Nucleus accumbens (tissue), 56 donors: ENCODE measurements at places on chromosomes 1 and 21.

DNA sequence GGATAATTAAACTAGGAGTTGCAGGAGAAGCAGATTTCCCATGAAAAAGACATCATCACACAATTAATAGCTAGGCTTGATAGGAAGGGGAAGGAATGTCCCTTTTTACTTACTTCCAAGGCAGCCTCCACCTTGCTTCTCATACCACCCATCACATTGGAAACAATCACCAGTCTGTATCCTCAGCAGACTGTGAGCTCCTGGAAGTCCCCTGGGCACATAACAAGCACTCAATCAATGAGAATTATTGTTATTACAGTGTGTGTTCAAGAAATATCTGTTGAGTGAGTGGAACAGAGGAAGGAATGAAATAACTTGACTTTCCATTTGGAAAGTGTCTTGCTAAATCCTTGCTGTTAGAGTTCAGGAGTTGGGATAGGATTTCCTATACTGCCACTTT is 36.2 kb downstream of the HIVEP3 start:
- DNase-seq = no peak

DNA sequence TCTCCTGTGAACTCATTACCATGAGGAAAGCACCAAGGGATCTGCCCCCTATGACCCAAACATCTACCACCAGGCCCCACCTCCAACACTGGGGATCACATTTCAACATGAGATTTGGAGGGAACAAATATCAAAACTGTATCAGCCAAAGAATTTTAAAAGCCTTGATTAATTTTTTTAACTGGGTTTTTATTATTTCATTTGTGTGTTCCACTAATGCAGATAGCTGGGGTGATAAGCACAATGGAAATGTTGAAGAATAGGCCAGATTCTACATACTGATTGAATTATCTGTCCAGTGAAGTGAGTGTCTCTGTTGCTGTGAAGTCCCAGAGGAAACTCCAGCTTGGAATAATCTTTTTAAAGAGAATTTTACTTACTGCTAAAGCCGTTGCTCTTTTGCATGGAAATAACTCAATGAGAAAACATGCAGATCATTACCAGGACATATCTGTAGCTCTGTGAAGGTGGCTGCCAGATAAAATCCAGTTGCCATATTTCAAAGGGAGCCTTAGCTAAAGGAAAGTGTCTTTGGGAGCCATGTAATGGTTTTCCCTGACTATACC is 44.4 kb upstream of the DHCR24 start:
- no peak for DNase-seq

DNA sequence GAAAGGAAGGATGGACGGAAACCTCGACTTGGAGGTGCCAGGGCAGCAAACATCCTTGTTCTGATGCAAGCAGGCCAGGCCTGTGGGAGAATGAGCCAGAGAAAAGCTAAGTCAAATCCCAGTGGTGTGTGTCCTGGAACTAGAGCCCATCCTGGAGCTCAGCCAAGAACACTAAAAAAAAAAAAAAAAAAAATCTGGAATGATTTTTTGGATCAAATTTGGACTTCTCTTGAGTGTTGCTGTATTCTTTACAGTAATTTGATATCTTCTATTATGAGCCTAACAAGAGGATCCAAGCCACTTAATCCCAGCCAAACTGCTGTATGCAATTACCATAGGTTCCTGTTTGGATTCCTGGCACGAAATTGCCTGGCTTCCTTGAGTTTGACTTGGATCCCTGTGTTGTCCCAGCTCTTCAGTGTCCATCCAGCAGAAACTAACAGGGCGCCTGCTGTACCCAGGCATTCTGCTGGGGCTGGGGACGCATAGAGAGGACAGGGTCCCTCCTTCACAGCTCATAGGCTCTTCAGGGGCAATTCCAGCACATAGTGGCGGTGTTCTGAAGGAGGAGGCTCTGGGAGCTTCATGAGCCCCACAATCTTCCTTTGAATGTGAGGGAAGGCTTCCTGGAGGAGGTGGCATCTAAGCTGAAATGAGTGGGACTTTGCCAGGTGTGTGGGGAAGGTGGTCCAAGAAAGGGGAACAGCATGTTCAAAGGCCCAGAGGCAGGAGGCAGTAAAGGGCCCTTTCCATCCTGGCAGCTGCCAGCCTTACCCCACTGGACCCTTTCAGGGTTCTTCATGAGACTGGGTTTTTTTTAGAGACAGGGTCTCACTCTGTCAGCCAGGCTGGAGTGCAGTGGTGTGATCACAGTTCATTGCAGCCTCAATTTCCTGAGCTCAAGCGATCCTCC is 24.7 kb downstream of the EPHX1 start:
- no peak for DNase-seq

DNA sequence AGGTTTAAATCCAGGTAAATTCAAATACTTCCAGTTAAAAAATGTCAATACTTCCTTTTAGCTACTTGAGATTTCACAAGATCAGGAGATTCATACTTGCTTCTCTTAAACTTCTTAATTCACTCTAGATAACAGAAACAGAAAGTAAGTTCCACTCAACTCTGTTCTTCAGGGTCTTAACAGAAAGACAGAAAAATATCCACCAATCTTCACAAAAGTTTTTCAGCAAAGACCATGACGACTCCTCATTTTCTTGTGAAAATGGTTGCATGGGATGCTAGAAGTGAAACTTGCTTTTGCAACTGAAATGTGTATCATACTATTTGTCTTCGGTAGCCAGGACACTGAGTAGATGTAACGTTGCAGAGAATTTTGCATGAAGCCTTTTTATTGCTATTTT is 12.3 kb upstream of the LRRC8C start:
- DNase-seq = no peak

DNA sequence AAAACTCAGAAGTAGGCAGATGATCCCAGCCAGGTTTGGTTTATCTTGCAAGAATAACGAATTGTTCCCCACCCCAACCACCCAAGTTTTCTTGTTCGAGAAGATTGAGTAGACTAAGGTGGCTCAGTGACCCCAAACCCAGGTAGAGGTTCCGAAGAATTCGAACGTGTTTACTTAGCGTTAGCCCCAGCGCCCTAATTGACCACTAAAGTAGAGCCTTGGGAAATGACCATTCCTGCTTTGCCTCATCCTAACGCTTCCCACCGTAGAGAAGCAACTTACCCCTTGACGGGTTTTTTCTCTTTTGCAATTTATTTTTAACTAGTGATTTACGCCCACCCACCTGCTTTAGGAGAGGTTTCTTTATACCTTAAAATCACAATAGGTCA is 870 bp downstream of the FBXO28 start:
- no peak for DNase-seq

DNA sequence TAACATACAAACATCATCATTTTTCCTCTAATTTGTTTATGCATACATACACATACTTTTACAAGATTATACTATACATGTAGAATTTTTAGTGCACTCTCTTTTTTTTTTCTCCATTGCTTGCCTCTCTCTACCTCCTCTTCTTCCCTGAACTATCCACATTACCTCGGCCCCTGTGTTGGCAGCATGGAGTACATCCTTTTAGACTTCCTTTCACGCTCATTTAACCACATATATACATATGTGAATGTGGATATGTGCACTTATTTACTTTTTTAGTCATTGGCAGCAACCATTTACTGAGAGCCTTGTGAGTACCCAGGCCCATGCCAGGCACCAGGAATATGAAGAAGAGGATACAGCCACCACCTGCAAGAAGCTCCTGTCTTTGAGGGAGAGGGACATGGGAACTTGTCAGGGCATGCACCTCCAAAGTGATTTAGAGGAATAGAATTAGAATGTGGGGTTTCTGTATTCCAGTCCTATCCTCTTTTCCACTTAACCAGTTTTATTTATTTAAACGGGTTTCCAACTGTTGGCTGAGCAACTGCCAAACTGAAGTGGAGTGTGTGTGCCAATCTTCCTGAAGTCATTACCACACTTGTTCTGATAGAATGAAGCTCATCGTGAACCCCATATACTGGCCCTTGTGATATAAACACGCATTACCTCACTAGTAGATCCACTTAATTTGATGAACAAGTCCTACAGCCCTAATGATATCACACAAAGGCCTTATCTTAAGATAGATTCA is 212.6 kb downstream of the TNR start:
- DNase-seq = no peak

DNA sequence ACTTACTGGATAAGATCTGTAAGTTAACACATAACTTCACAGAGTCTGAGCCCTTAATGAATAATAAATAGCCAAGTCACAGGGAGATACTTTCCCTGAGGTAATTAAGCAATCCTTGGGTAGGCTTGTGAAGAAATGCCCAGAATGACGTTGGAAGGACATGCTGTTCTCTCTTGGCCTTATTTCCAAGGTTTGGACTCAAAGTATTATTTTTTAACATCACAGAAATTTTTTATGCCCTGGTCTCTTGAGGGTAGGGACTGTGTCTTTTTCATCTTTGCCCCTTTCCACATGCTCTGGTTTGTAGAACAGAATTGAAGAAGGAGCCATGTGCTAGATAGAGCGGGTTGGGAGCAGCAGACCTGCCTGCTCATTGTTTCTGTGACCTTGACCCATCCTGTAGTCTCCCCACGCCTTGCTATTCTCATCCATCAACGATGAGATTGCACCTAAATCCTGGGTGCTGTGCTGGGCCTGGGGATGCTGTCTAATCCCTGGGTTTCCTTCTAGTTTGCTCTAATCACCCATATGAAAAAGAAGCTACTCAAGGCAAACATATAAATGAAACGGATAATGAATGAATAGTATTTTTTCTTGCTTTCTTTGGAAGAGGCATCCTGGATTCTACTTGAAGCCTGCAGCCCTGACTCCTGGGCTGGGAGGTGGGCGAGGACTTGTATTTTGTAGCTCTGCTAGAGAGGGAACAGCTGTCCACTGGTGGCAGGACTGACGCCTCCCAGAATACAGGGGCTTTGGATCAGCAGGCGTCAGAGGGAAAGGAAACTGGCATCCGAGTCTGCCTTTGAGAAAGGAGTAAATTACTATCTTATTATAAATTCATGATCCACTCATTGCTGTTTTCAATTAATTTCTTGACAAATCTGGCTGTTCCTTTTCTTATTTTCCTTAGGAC is 17.5 kb upstream of the LAMTOR5 start:
- DNase-seq = no peak

GRCh38 chr1:210910020-210910575 is 223.8 kb downstream of the KCNH1 start:
- no peak for DNase-seq

DNA sequence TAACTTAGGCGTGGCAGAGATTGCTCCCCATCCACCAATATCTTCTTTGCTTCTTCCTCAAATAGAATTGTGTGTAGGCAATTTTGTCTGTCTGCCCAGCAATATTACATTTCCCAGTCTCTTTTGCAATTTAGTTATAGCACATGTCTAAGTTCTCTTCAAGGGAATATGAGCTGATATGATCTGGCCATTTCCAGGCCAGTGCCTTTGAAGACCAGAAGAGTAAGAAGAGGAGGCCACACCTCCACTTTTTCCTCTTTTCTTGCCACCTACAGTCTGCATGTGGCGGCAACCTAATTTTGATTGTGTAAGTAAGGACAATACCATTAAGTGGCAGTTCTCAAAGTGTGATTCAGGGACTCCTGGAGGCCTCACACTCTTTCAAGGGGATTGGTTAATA is 6.3 kb upstream of the RSBN1 start:
- DNase-seq = no peak

DNA sequence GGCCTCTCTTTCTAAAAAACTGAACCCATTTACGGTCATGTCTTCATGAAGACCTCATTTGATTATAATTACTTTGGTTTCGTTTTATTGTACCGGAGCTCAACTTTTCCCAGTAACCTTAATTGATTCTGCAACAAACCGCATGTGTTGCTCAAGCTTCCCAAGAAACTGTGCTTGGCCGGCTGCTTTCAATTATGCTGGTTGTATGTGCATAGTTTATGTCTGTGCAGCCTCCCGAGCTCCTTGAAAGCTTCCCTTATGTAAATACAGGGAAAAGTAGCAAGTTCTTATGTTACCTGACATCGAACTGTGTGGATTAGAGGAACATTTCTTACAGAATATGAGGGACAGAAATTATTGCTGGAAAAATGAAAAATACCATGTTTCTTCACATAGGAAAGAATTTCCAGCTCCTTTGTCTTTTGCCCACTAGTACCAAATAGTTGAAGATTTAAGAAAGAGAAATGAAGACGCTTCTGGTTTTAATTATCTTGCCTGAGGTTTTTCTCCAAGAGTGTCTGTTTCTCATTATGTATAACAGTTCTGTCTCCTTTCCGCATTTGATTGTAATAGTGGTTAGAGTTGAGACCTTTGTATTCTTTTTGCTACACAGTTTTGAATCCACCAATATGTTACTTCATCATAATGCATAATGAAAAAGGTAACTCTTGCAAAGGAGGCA is 2.1 kb downstream of the VCAM1 start:
- DNase-seq = no peak

- no peak for DNase-seq
These were observed 172.5 kb upstream of the GJB5 start for GRCh38 chr1:34582356-34582755.

GRCh38 chr21:38171723-38172344 is 85.0 kb upstream of the KCNJ15 start:
- no peak for DNase-seq
